Sciatic nerve (tissue), 2 donors: ENCODE measurements at places on chromosomes 11 and 22. TPM values are rescaled to one million over a fixed set of nuclear protein-coding genes. Genes with fewer than 3 reads are reported as not detected.

DNA sequence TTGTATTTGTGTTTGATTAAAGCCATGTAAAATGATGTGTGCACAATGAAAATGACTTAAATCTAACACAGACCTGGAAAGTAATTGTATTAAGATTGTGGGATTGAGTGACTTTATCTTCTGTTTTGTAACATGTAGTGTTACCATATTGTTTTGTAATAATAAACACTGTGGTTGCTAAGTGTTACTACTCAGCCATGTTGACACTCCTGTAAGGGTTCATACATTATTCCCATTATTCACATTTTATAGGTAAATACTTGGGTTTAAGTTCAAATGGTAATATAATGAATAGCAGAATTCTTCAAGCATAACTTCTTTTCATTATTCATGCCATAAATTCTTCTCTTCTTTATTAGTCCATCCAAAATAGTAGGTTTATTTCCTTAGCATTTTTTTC, 69.0 kb downstream of the ZC3H12C start:
- DNase-seq, result no peak

- no peak for DNase-seq
These were observed 177.9 kb downstream of the RRAS2 start for GRCh38 chr11:14181121-14181520.

DNA sequence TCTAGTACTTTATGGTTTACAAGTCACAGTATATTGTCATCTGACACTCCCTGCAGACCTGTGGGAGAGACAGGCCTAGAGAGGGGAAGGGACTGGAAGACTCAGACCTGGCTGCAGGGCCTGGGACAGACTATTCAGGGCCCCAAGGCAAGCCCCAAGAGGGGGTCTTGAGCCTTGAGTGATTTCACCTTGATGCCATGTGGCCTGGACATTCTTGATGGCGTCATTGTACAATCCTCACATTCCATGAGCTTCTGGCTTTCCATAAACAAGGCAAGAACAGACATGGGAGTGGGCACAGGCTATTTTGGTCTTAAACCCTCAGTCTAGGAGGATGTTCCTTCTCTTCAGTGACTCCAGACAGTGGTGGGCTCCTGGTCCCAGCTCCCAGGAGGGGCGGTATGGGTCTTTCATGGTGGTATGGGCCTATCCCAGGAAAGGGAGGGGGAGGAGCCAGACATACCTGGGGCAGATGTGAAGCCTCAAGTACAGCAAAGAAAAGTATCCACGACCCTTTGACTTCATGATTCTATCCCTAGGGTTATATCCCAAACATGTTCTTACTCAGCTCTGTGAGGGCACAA, 1.8 kb upstream of the TBC1D10A start:
- DNase-seq, result no peak

DNA sequence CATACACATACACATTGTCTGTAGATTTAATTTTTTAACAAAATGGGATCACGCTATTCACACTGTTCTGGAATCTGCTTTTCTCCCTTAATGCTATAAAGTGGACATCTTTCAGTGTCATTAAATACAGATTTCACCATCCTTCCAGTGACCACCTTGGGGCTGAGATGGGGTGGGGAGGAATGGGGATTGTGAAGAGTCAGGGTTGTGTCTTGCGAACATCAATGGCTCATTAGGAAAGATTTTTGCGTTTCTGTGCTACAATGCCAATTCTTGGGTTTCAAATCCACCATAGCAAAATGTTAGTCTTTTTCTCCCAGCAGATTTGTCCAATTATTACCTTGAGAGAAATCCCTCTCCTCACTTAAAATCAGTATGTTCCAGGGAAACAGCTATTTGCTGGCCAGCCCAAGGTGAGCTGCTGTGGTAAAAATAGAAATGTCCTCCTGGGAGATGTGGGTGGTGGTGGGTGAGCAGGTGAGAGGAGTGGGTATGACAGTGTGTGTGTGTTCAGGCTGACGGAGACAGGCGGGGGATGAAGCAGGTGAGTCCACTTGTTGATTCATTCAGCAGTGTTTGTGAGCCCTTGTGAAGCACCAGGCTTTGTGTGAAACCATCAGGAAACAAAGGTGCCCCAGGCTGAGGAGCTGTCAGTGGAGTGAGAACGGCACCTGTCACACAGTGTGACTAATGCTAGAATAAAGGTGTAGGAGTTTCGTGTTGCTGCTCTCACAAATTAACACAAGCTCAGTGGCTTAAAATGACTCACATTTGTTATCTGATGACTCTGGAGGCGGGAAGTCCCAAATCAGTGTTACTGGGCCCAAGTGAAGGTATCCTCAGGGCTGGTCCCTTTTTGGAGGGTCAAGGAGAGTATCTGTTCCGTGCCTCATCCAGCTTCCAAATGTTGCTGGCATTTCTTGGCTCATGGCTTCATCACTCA, 1.7 kb upstream of the CBX6 start:
- DNase-seq, result peak; percentile 41

GRCh38 chr22:44391015-44391414, 78.3 kb upstream of the SHISAL1 start:
- DNase-seq, result peak; percentile 31

Gene OR8A1
- not detected for total RNA-seq

Gene MYO7A
- 16.7 TPM for total RNA-seq

DNA sequence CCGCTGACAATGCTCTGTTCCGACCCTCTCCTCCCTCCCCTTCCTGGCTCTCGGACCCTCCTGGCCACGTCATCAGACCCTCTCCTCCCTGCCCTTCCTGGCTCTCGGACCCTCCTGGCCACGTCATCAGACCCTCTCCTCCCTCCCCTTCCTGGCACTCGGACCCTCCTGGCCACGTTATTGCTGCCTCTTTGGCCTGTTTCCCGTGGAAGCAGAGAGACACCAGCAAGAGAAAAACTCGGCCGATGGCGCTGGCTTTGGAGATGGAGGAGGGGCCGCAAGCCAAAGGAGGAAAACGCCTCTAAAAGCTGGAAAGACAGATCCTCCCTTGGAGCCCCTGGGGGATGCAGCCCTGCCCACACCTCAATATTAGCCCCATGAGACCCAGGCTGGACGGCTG, 463.3 kb downstream of the BRD1 start:
- peak; percentile 37 for DNase-seq

Gene SGSM1
- total RNA-seq, result 2.9 TPM

Gene KRTAP5-2
- not detected for total RNA-seq

Gene ART1
- not detected for total RNA-seq

DNA sequence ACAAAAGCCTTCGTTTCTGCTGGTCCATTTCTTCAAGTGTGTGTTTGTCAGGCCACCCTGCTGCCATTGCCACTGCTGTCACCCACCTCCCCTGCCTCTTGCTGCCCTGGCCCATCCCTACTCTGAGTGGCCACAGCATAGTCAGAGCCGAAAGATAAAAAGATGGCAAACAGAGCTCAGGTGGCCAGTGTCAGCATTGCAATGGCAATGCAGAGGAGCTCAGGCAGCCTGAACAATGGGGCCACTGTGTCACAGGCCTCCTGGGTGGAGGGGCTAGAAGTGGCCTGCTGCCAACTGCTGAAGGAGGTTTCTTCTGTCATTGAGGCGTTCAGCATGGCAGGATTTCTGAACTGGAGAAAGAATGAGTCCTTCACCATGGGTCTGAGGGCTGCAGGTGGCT, 137.1 kb downstream of the CSNK2A3 start:
- no peak for DNase-seq

Gene TECTA
- 0.76 TPM for total RNA-seq

DNA sequence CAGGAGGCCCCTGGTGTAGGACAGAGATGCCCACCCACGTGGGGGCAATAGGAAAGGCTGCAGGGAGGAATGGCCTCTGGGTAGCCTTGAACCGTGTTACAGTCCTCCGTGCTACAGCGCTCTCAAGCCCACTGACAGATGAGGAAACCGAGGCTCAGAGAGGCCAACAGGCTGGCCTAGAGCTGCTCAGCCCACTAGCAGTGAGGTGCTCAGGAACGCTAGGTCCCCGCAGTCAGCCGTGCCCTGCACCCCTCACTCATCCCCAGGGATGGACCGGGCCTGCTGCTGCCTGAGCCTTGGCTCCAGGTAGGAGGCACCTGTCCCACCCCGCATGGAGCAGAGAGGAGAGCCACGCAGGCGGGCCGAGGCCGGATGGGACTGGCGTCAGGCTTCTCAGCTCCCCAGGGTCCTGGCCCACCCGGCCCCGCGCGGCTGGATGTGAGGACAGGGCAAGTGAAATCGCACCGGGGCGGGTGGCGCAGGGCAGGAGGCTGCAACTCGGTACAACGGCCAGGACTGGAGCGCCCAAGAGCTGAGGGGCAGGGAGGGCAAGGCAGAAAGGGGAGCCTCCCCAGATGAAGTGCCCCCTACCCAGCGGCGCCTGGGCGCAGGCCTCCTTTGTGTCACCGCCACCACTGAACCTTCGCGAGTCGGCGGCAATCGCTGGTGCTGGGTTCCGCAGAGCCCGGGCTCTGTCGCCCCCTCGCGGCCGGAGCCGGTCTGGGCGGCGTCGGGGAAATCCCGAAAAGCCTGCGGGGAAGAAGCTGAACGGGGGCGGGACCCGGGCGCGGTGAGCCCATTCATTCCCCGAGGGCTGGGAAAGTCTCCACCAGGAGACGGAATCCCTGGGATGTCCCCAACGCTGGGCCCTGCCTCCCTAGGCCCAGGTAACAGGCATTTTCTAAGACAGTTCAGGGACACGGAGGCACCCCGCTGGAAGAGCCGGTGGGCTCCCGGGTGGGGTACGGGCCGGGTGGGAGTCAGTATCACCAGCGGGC, 8.4 kb upstream of the SLC2A11 start:
- peak; percentile 92 for DNase-seq

Gene OR4D11
- total RNA-seq, result not detected

Gene GDPD4
- total RNA-seq, result not detected

DNA sequence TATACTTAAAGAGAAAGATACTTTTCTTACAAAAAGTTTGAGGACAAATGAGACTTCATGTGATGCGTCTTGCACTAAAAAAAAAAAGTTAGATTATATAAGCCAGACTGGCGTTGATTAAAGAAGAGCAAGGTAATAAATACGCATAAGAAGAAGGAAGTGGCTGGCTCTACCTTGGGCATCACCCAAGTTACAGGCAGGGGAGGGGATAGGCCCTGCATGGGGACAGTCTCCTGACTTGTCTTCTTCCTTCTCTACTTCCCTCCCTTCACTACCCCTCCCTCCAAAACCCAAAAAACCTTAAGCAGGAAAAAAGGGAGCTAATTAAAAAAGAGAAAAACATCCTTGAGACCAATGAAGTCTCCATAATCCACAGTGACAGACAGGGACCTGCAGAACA, 22.3 kb upstream of the TMA7B start:
- DNase-seq, result no peak

- DNase-seq, result no peak
These were observed 63.5 kb downstream of the CSTPP1 start for GRCh38 chr11:47000033-47000432.

Gene TYR
- total RNA-seq, result not detected

DNA sequence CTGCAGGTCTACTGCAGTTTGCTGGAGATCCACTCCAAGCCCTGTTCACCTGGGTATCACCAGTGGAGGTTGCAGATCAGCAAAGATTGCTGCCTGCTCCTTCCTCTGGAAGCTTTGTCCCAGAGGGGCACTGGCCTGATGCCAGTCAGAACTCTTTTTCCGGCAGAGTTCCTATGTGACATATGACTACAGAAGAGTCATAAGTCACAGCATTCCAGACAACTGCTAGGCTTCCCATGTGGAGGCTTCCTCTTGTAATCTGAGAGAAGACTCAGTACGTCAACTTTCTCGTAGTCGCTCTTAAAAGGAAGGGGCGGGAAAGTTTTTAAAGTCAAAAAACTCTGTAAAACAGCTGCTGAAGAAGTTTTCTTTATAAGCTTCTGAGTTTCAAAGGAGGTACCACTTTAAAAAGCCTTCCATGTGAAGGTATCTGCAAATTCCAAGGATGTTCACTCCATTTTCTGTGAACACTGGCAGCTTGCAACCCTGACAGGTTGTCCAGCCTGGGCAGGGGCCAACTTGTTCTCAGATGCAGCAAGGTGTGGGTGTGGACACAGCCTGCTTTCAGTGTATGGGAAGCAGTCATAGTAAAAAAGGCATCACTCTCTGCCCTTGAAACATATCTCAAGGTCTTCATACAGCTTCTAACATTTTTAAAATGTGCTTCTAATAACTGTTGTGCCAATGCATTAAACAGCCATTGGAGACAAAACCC, 97.8 kb downstream of the ME3 start:
- DNase-seq, result no peak

DNA sequence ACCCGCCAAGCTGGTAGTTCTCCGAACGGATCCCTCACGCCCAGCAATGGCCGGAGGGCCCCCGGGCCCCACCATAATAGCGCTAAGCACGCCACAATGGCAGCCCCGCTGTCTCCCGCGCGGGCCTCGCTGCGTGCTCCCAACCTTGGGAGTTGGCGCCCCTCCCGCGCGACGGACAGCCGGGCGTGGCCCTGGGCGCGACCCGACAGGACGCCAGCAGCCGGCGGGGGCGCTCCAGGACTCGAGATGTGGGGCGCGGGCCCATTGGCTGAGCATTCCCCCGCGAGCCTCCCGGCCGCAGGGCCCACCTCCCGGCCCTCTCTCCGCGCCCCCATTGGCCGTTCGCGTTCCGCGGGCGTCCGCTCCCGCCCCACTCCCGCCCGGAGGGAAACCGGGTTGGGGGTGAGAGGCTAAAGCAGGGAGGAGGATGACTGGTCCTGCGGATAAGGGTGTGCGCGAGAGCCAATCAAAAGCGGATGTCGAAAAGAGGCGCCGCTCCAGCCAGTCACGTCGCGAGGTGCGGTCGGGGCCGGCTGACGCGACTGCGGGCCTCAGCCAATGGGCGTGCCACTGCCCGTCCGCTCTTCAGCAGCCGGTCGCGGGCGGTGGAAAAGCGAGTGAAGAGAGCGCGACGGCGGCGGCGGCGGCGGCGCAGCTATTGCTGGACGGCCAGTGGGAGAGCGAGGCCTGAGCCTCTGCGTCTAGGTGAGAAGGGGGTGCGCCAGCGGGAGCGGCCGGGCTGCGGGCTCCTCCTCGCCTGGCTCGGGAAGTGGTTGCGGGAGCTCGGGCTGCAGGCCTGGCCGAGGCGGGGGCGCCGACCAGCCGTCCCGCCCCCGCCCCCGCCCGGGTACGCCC, at the start of gene FAR1:
FAR1 (plus strand) TSS at position 567 of the 855 bp plus-strand sequence. CDS start 26,098 bp downstream, outside the sequence.
- peak; percentile 98 for DNase-seq

DNA sequence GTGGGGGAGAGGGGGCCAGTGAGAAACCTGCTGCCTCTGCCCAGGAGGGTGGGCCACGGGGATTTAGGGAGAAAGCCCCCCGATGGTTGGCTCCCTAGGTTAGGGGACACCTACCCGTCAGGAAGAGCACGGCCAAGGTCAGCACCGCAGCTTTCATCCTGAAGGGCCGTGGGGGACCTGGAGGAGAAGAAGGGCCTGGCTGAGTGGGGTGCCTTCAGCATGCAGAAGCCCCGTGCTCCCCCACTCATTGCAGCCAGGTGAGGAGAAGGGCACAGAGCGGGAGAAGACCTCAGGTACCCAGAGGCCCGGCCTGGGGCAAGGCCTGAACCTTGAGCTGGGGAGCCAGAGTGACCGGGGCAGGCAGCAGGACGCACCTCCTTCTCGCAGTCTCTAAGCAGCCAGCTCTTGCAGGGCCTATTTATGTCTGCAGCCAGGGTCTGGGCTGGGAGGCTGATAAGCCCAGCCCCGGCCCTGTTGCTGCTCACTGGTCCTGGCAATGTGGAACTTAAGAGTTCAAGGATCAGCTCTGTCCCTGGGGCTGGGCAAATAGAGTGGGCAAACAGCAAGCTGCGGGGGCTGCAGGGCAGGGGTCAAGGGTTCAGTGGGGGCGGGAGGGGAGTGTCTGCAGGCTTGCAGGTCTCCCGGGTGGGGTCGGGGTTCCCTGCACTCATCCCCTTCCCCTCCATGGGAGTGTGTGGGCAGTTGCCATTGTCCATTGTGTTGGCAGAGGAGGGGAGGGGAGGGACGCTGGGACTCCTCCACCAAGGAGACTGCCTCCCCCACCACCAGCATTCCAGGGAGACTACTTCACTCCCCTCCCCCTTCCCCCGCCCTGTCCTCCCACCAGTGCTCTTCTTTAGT, at the start of gene APOA1:
APOA1 (minus strand) TSS at position 392 of the 861 bp plus-strand sequence; CDS start at position 157, 235 bp downstream.
- DNase-seq, result no peak

- no peak for DNase-seq
These were observed 32.6 kb upstream of the CHKA start for GRCh38 chr11:68153742-68154141.

Gene HBE1
- total RNA-seq, result not detected

Gene MIAT
- total RNA-seq, result 2.7 TPM
